ENCODE measurements at places on chromosomes 12 and 14. TPM values are rescaled to one million over a fixed set of nuclear protein-coding genes. Genes with fewer than 3 reads are reported as not detected.

DNA sequence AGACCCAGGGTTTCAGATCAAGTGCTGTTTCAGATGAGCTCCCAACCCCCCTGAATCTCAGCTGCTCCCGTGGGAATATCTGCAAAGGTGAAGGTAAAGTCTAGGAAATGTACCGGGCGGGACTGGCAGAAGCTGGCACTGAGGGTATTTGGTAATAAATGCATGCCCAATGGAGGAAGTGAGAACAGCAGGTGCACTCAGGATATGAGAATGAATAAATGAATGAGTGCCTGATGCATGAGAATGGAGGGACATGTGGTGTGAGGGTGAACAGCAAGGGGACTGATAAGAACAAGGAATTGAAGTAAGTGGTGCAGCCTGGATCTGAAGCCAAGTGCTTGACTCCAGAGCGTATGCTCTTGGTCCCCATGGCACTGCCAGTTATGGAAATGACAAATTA lies 11.6 kb downstream of the RAPGEF3 start:
- no peak for DNase-seq

DNA sequence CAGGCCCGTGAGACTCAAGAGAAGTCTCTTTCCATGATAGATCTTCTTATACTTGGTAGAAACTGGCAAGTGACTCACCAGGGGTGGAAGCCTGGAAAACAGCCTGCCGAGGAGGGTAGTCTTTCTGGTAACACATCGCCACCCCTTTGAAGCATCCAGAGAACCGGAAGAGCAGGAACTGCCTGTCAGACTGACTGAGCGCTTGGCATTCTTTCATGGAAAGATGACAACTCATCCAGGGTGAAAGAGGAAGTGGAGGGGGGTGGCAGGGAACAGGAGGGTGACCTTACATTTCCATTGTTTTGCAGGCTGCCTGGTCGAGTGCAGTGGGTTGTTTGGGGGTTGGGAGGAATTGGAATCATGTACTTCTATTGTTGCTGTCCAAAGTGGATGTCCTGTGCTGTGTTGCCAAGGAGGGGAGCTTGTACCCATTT lies 34.5 kb downstream of the PRKCH start:
- DNase-seq: peak; percentile 23

DNA sequence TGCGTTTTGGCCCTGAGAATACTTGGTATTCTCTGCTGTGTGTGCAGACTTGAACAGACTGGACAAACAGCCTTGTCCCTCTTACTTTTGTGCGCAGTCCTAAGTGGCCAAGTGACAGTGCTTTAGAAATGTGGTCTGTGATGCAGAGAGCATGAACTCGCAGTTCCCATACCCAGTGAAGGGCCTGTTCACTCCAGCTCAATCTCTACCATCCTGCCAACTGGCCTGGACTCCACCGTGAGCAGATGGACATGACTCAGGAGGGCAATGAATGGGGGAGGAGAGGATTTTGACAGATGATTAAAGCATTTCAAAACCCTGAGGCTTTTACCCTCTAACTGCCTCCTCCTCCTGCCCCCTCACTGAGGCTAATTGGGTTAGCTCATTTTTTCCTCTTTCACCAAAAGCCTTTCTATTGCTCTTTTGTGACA lies 62.5 kb upstream of the PYGL start:
- DNase-seq: peak; percentile 22

EID3 gene
- 1.6 TPM for total RNA-seq

DNA sequence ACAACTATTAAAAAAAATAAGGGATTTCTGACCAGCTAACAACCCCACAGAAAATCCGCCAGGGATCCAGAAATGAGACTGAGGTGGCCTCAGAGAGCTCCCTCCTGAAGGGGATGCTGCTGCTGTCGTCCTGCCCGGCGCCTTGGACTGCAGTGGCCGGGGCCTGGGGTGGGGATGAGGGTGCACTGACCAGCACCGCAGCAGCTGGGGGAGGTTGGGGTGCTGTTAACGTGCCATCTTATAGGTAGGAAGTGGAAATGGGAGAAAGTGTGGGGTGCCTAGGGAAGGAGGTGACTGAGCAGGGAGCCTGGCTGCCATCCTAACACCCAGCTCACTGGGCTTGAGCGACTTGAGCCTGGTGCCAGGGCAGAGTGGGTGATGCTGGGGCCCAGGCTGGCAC lies 32.0 kb downstream of the DDX11 start:
- no peak for DNase-seq

DNA sequence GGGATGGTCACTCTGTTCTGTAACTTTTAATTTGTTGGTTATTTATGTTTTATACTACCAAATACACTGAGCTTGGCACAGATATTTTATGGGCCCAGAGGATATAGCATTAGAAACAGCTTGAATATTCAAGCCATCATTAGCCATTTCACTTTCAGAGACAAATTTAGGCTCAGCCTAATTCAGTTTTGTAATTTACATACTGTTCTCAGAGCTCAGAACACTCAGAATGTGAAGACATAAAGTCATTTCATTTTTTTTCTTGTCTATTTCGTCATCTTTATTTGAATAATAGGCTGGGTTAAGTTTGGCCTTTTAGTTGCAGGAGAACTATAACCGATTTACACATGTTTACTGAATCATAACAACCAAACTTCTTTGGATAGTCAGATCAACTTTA lies 361.7 kb downstream of the SNAPC1 start:
- no peak for DNase-seq

DNA sequence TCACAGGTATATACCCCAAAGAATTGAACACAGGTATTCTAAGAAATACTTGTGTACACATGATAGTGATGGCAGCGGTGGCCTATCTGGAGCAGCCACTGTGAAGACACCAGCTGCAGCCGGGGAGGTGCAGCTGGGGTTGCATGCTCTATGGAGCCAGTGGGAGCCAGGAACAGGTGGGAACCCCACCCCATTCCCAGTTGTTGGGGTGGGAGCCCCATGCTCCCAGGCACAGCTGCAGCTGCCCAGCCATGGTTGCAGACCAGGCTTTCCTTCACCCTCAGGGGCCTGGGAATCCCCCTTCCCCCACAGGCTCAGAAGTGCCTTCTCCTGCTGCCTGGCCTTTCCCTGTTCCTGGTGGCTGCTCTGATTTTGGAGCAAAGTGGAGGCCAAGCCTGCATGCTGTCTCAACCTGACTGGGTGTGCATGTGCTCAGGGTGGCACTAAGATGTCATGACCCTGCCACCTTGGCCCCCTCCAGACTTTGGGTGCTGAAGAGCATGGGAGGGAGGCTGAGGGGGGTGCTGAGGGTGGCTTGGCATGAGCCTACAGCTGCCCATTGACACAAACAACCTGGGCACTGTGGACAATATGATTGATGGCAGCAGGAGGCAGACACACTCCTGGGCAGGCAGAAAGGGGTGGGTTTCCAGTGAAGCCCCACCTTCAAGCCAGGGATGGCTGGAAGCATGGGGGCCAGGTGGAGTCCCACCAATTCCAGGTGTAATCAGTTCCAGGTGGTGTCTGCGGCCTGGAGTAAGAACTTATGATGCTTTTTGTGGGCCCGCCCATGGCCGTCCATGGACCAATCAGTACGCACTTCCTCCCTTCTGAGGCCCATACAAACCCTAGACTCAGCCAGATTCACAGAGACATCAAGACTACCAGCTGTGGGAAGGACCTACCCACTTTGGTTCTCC lies 234.7 kb downstream of the ADGRD1 start:
- no peak for DNase-seq

Measured in heart right ventricle (tissue), 16 donors.